Activated T-cell treated with anti-CD3 and anti-CD28 coated beads for 48 hours (primary cell): ENCODE measurements at places on chromosomes 7 and 10.

DNA sequence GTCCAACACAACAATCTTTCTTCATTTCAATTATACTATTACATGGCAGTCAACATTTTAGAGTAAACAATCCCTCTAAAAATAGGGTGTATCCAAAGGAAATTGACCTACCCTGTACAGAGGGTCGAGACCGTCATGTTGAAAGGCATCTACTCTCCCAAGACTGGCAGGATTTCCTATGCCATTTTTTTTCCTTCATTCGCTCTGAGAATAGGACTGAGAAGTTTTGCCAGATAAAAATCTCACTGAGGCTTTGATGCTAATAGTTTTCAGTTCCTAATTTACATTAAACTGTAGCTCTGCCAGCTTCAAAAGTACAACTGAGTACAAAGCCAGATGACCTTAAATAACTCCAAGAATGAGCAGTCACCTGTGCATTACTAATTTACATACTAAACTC, 84.5 kb upstream of the SEMA3C start:
- no peak for DNase-seq

DNA sequence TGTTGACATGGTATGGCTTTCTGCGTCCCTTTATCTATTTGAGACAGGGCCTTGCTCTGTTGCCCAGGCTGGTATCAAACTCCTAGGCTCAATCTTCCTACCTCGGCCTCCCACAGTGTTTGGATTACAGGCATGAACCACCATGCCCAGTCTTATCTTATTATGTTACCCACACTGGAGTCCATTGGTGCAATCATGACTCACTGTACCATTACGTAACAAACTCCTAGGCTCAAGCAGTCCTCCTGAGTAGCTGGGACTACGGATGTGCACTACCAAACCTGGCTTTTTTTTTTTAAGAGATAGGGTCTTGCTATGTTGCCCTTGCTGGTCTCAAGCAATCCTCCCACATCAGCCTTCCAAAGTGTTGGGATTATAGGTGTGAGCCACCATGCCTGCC, 66.7 kb downstream of the CCDC3 start:
- no peak for DNase-seq

DNA sequence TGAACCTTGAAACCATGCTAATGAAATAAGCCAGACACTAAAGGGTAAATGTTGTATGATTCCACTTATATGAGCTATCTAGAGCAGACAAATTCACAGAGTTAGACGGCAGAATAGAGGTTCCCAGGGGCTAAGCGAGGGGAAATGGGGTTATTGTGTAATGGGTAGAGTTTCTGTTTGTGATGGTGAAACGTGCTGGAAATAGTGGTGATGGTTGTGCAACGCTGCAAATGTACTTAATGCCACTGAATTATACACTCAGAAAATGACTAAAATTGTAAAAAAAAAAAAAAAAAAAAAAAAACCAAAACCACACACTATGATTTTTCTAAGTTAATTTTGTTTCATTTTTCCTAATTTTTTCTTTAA, 30.0 kb downstream of the SFXN4 start:
- no peak for DNase-seq

DNA sequence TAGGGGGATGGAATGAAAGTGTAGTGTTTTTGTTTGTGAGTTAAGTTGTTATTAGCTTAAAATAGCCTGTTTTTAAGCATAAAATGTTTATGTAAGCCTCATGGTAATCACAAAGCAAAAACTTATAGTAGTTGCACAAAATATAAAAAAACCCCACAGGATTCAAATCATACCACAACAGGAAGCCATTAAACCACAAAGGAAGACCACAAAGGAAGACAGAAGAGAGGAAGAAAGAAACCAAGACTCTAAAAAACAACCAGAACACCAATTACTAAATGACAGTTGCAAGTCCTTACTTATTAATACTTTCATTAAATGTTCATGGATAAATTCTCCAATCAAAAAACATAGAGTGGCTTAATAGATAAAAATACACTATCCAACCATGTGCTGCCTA, 63.6 kb downstream of the ANKRD7 start:
- DNase-seq: no peak

- peak; percentile 83 for DNase-seq
Measured at GRCh38 chr10:97497572-97498075, 598 bp downstream of the MMS19 start.

- DNase-seq: no peak
Measured at GRCh38 chr7:157032128-157032527, 21.7 kb upstream of the MNX1 start.

GRCh38 chr10:85918371-85918770, 448.2 kb downstream of the GRID1 start:
- DNase-seq: no peak

GRCh38 chr10:124301736-124302135, 117.0 kb downstream of the OAT start:
- no peak for DNase-seq

GRCh38 chr7:41205600-41205999, 497.3 kb downstream of the INHBA start:
- DNase-seq: no peak

DNA sequence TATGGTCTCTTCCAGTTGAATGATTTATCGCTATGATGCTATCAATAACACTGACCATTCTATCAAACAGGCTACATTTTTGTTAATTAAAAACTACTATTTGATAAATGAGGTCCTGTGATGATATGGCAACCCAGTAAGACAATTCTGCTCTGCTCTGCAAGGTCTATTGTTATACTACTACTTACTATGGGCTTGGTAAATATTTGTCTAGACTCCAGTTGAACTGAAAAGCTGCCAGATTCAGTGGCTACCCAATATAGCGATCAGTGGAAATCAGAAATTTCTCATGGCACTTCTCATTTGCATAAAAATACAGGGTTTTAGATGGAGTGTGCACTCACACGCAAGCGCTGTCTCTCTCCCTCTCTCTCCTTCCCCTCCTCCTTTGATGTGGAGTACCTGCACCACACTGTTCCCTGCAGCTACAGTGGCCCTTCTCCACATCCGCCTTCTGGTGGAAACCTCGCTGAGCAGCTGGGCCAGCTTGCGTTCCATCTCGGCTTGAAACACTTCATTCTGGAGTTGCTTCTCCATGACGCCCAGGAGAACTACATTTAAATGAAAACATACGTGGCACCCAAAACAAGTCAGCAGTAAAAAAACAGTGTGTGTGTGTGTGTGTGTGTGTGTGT, 77.9 kb downstream of the KIAA1549 start:
- DNase-seq: peak; percentile 55

DNA sequence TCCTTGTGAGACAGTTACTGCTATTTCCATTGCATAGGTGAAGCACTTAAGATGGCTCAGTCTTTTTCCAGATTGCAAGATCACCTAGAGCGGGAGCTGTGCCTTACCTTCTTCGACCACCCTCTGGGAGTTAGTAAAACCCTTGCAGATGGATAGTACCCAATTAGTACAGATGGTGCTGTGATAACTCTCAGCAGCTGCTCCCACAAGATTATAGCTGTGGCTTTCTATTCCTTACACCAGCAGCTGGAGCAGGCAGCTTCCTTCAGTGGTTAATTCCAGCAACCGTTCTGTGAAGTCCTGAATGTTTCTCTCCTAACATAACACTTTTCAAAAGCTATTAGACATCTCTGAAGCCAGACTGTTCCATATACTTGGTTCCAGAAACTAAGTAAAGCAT, 796.8 kb downstream of the XPNPEP1 start:
- DNase-seq: no peak

- DNase-seq: peak; percentile 41
Measured at GRCh38 chr10:84429926-84430520, 101.6 kb downstream of the CCSER2 start.

DNA sequence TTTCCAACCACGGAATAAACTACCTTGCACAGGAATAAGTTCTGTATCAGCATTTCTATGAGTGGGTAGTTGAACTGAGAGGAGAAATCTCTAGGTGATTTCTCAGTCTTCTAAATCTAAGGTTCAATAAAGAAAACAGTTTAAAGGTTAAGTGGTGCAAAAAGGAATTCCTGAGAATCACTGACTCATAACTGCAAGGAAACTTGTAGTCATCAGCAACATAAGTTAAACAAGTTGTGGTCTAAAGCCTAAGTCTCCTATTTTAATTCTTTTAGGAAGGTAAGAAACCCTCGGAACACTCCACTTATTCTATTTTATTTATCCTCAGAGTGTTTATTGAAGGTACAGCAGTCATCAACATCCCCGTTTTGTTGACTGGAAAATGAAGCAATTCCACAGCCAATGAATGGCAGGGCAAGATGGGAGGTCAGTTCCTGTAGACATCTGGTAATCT, 92.4 kb upstream of the PIK3CG start:
- no peak for DNase-seq

DNA sequence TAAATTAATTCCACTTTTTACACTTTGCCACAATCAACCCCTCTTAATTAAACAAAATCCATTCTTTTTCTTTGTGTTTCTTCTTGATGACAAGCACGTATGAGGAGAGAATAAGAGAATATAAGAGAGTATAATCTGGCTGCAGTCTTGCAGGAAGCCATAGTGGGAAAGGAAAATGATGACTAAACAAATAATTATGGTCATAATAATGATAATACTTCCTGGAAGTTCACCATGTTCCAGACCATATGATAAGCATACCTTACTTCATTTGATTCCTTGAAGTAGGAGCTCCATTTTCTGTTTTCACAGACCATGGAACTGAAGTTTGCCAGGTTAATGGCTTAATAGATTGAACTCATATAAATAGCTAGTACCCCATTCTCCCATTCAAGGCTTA, 237.8 kb downstream of the SEMA3D start:
- no peak for DNase-seq

GRCh38 chr7:113394856-113395255, 276.5 kb upstream of the SMIM30 start:
- no peak for DNase-seq

DNA sequence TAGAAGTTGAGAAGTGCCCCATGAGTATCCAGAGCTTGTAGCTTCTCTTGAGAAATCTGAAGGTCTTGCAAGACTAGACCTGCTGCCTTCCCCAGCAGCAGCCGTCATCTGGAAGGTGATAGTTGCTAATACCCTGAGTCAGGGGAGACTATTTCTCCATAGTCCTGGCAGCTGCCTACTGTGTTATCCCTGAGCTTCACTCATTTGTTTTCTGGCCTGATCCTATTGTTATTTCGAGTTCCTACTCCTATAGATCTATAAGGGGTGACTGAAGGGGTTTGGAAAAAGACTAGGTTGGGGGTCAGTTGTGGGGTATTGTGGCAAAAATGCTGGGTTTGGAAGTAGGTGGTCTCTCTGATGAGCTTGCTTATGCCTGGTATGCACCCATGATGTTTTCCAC, 297.8 kb downstream of the CNTNAP2 start:
- DNase-seq: no peak

DNA sequence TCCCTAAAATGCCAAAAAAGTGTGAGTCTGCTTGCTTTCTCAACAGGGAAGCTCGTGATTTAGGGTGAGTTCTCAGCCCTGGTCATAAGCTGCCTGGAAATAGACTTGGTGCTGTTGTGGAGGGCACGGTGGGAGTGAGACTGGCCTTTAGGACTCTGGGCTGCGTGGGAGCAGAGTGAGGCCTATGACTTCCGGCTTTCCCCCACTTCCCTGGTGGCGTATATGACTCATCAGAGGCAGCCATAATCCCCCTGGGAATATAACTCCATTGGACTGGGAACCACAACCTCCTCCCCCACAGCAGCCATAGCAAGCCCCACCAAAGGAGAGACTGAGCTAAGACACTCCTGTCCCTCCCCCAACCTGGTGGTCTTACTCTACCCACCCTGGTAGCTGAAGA, 95.0 kb downstream of the PON1 start:
- no peak for DNase-seq

DNA sequence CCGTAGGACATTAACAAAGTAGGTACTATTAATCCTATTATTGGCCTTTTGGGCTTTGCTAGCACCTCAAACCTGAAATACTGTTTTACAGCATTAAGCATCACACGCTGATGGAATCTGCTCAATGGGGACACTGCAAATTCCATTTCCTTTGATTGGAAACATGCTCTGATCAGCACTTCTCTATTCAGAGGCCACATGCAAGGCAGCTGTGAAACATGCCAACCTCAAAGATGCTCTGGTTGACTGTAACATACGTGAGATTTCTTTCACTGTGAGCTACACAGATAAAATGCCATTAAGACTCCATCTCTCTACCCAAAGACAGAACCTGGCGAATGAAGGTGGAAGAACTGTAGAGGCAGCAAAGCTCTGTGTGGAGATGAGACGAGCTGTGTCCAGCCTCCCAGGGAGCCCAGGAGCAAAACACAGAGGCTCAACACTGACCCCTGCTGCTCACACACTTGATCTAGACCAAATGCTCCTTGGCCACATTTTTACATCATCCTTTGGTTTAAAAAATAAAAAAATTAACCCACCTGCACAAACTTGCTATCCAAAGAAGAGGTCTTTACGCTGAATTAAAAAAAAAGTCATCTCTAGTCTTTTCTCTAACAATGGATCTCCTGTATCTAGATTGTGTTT, 8.0 kb downstream of the RSU1 start:
- peak; percentile 32 for DNase-seq

DNA sequence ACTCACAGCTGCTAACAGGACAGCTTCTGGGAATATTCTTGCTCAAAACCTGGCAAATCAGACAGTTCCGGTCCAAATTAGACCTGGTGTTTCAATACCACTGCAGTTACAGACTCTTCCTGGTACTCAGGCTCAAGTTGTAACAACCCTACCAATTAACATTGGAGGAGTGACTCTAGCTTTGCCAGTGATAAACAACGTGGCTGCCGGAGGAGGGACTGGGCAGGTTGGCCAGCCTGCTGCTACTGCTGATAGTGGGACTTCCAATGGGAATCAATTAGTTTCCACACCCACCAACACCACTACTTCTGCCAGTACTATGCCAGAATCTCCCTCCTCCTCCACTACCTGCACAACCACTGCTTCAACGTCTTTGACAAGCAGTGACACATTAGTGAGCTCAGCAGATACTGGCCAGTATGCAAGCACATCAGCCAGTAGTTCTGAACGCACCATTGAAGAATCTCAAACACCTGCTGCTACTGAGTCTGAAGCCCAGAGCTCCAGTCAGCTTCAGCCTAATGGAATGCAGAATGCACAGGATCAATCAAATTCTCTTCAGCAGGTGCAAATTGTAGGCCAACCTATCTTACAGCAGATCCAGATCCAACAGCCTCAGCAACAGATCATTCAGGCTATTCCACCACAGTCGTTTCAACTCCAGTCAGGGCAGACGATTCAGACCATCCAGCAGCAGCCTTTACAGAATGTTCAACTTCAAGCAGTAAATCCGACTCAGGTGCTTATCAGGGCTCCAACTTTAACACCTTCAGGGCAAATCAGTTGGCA, 2.1 kb downstream of the SP4 start:
- no peak for DNase-seq

GRCh38 chr7:30351286-30351685, 66.9 kb downstream of the ZNRF2 start:
- DNase-seq: no peak

- no peak for DNase-seq
Measured at GRCh38 chr10:110184398-110184797, 23.0 kb upstream of the MXI1 start.
